Trophoblast cell (in vitro differentiated cells and primary cell): ENCODE measurements at places on chromosomes 13 and 19.

DNA sequence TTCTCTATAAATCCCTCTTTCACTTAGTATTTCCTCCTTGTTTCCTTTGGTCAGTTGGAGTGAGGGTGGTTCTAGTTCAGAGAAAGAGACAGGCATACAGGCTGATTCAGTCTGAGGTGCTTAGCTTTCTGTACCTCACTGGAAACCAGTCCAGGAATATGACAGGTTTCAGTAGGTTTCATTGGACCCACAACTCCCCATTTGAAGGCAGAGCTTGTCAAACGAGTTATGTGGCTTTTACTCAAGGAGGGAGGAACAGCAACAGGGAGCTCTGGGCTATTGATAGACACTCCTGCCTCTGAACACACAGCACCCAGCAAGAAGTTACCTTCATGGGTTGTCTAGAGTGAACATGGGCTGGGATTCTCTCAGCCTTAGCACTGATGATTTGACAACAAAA, 14.5 kb downstream of the ACTN4 start:
- H3K4me3 ChIP-seq = no peak overlapping the region
- DNase-seq = peak; percentile 82
- peak overlapping the region; percentile 92 for H3K27ac ChIP-seq
- H3K36me3 ChIP-seq = peaks cover 13% of the 10 kb centered on the region
- no peaks in the 10 kb centered on the region for H3K27me3 ChIP-seq
- H3K4me1 ChIP-seq = peaks cover 74% of the 10 kb centered on the region

DNA sequence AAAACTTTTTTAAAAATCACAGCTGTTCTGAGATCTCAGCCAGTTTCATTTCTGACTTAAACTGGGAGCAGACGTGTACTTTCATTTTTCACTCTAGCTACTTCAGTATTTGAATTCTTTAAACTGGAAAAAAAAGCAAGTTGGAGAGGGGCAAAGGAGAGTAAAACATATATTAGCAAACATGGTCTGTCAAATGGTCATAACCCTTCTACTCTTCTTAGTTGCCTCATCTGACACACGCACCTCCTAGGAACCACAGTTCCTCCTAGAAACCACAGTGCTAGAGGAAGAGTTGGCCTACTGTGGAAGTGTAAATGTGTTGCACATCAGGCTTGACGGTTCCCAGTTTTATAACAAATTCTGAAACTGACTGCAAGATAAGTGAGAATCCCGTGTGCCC, 47.2 kb downstream of the TM9SF2 start:
- H3K4me1 ChIP-seq = no peaks in the 10 kb centered on the region
- H3K27me3 ChIP-seq = no peaks in the 10 kb centered on the region
- H3K27ac ChIP-seq = no peak overlapping the region
- DNase-seq = no peak

DNA sequence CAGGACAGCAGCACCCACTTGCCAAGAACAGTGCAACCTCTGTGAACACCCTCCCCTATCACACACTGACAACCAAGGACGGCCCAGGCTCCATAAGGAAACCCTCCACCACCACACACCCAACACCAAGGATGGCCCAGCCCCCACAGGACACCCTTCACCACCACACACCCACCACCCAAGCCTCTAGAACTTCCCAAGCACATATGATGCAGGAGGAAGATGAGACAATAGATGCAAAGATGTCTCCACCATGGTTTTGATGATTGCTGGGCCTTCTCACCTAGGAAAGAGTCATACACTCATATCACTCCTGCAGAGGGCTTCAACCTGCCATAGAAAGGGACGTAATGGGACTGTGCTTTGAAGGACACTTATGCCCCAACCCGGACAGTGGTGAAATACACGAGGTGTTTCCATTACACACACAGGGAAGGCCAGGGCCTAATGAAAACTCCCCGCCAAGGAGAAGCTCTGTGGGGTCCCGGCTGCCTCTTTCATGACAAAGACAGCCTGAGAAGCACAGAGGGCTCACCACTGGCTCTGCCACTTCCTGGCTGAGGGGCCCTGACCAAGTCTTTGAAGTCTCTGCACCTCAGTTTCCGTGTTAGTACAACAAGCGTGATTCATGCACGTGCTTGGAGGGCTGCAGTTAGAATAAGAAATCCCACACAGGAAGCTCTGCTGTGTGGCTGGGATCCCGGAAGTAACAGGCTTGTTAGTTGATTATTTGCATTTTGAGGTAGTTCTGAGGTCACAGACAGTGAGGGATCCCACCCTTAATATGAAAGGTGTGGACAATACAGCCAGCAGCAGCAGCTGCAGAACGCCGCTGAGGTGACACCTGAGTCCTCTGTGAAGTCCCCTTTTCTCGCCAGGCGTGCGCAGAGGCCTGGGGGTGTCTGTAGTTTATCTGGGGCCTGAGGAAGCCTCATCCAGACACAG, 61.9 kb upstream of the ATP12A start:
- H3K4me1 ChIP-seq = peaks cover 19% of the 10 kb centered on the region
- no peaks in the 10 kb centered on the region for H3K36me3 ChIP-seq
- no peak overlapping the region for H3K4me3 ChIP-seq
- no peaks in the 10 kb centered on the region for H3K27me3 ChIP-seq

GRCh38 chr19:46719629-46720502, 3.0 kb upstream of the PRKD2 start:
- H3K4me1 ChIP-seq = no peaks in the 10 kb centered on the region
- no peak overlapping the region for H3K4me3 ChIP-seq
- H3K27ac ChIP-seq = no peak overlapping the region
- H3K27me3 ChIP-seq = no peaks in the 10 kb centered on the region
- peaks cover 63% of the 10 kb centered on the region for H3K36me3 ChIP-seq

DNA sequence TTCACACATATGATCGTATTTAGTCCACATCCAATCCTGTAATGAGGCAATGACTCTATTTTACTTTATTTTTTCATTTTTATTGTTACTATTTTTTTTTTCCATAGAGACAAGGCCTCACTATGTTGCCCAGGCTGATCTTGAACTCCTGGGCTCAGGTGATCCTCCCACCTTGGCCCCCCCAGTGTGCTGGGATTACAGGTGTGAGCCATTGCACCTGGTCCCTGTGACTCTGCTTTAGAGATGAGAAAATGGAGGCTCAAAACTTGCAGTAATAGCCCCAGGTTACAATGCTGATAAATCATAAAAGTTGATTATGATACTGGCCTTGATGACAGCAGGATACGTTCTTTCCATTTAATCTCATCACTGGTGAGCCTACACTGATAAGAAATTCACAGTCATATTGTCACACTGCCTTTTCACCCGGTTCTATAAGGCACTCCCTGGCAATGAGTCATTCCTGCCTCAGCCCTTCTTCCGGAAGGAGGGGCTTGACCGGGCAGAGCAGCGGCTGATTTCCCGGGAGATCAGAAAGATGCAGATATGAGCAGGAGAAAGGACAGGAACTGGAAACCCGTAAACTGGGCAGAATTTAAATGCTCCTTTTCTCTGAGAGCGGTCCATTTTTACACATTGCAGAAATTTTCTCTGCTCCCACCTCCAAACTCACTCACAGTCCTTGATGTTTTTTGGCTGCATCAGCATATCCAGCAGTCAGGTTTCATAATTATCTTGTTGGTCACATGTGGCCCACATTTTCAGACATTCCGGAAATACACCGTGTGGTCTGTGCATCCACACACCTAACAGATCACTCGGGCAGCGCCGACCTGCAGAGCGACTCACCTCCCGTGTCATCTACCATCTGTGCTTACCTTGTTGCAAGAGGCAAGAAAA, 616.4 kb downstream of the EFNB2 start:
- H3K4me1 ChIP-seq = no peaks in the 10 kb centered on the region
- no peaks in the 10 kb centered on the region for H3K27me3 ChIP-seq
- no peaks in the 10 kb centered on the region for H3K36me3 ChIP-seq
- H3K27ac ChIP-seq = peak overlapping the region; percentile 18
- H3K4me3 ChIP-seq = no peak overlapping the region
